Fibroblast of skin of left biceps (primary cell): ENCODE measurements at places on chromosomes 7 and 10.

- DNase-seq: no peak
Observed at GRCh38 chr7:47512481-47513176, 69.3 kb downstream of the TNS3 start.

- no peak for DNase-seq
Observed at GRCh38 chr7:6615723-6616555, 529 bp downstream of the ZNF853 start.

- DNase-seq: no peak
Observed at GRCh38 chr7:36514289-36515243, 124.9 kb downstream of the ANLN start.

- no peak for DNase-seq
Observed at GRCh38 chr7:42137941-42138340, 99.1 kb downstream of the GLI3 start.

GRCh38 chr10:112755446-112756234 lies 194.4 kb upstream of the TCF7L2 start:
- no peak for DNase-seq

GRCh38 chr10:110859206-110859972 lies 12.3 kb upstream of the PDCD4 start:
- DNase-seq: no peak

DNA sequence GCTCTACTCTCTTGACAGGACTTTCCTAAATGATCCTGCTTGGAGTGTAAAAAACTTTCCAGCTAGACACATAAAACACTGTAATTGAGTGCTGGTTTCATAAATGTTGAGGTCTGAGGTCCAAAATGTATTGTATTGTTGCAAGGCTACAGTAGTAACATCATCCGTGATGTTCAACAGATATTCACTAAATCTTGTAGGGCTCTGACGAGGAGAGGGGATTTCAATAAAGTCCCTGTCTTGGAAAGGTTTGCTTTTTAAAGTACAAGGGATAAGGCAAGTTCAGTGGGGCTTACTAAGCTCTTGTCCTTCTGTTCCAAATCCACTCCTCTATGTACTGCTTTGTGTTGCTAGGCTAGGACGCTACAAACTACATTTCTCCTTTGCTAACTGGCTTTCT lies 48.9 kb downstream of the FHIP2A start:
- DNase-seq: no peak

DNA sequence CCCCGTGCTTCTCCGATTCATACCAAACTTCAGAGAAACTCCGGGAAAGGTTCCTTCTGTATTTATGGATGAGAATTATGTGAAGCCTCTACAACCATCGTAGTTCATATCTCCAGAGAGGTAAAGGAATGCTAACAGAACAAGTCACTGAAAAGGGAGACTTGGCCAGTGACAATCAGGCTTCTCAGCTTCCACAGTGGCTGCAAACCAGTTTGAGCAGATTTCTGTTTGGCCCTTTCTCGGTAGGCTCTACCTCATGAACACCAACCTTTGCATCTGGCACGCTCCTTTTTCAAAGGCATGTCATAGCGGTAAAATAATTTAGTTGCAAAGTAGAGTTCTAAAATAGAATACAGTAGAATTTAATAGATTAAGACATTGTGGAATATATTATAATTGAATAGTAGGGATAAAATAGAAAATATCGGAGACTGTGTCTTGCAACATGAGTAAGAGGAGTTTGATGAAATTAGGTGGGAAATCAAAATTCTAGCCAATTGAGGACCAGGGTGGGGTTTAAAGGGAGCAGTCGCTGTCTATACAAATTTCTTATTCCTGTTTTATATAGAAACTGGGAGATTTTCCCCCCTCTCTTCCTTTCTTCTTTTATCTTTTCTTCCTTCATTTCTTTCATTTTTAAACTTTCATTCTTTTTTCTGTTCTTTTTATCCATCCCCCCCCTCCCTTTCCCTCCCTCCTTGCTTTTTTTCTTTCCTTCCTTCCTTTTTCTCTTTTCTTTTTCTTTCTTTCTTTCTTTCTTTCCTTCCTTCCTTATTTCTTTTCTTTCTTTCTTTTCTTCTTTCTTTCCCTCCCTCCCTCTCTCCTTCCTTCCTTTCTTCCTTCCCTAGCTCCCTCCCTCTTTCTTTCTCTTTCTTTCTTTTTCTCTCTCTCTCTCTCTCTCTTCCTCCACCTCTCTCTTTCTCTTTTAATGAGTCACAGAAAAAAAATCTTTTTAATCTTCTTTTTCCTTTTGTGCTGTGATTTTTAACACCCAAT lies 161.5 kb upstream of the KLF6 start:
- no peak for DNase-seq
